Ammon's horn (tissue), 1 donor: ENCODE measurements at places on chromosomes 3 and 15.

DNA sequence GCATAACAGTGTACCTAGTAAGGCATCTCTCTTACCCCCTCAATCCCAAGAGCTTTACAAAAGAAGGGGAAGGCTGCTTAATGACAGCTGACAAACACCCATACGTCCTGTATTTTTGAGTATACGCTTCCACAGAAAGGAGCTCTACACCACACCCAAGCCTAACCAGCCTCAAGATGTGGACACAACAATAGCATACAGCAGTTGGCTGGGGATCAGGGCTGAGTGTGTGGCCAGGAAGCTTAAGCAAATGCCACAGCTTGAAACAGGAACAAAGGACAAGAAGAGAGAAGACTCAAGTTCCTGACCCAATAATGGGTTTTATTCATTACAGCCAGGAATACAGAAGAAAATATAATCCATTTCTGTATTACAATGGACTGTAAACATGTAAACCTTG lies 6.9 kb downstream of the HEXA start:
- peak; percentile 69 for DNase-seq

- DNase-seq: no peak
Measured at GRCh38 chr15:66038387-66039116, 169.3 kb downstream of the RAB11A start.

- no peak for DNase-seq
Measured at GRCh38 chr15:91921843-91922198, 68.3 kb downstream of the SLCO3A1 start.

DNA sequence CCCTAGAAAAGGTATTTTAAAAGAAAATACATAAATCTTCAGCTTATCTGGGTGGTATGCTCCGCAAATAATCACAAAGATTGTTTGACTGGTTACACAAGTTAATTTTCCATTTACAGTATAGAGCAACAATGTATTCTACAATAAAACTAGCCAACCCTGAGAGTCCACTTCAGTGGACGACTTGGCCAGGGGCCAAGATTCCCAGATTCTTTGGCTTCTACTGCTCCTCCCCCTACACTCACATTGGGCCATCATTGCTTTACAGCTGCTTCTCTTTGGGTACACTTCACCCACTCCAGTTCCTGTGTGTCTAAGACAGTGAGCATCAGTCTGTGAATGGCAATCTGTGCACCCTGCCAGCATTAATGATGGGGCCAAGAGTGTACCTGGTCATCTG lies 17.2 kb upstream of the PRICKLE2 start:
- no peak for DNase-seq
